ENCODE measurements at places on chromosomes 4 and X.
A peak's percentile ranks its signal among the peaks of the same experiment; 100 is the strongest.

GRCh38 chrX:100883654-100884053 is 9.5 kb upstream of the NOX1 start:
- DNase-seq, result no peak

GRCh38 chr4:47032405-47033106 is 1.2 kb downstream of the GABRB1 start:
- DNase-seq, result peak; percentile 41

DNA sequence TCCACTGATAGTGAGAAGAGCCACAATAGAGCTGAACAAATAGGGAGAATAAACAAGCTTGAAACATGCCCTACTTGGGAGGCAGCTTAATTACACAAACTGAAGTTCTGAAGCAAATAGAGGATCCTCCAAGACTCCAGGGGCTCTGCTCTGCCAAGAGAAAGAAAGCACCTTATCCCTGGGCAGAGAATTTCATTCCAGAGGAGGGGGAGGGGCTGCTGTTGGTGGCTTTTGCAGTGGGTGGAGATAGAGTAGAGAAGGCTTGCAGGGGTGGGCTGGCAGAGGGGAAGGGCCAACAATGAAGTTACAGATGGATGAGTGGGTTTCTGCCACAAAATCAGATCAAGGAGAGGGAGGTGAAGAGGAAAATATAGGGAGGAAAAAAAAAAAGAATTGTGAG is 1.0 kb upstream of the LPAR4 start:
- DNase-seq, result peak; percentile 7

DNA sequence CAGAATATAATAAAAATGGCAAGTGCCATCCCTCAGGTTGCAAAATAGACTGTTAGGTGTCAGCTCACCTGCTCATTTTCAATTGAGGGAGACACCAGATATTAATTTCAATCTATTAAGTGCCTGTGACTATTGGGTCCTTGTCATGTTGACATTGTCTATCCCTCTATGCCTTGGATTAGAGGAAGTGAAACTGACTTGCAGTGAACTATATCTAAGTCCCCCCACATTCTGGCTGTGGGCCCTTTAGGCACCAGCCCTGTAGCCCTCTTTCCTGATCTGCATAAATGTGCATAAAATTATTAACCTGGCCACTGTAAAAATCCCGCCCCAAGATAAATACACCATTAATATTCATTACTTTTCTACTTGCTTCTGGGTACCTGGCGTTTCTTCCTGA is 293.0 kb upstream of the CLNK start:
- no peak for DNase-seq

GRCh38 chrX:44234541-44234940 is 108.9 kb downstream of the EFHC2 start:
- DNase-seq, result no peak

DNA sequence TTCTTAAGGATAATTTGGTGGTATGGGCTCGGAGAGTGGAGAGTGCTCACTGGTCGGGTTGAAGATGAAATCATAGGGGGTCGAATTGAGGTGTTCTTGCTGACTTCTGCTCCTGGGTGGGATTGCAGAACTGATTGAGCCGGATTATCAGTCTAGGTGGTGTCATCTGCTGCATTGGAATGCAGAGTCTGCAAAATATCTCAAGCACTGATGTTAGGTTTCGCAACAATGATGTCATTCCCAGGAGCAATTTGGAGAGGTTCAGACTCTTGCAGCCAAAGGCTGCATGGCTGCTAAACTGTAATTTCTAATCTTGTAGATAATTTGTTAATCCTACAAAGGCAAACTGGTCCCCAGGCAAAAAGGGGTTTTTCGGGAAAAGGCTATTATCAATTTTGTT is 67.7 kb downstream of the RHOH start:
- DNase-seq, result peak; percentile 16

DNA sequence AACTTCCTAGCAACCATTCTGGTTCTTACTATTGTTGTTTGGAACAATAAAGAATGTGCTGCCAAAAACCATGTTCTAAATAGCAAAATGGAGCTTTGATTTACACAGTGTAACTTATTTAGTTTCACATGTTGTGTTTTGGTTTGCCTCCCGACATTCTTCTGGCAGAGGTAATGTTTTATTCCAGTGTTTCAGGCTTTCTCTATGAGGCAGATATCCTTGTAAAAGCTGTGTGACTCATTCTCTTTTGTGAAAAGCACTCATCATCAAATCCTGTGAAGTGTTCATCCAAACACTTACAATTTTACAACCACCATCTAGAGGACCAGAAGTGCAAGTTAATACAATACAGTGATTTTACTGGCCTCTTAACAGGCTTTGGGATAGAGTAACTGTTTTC is 219.0 kb upstream of the GIMD1 start:
- DNase-seq, result no peak

GRCh38 chr4:37023504-37023903 is 221.0 kb upstream of the NWD2 start:
- no peak for DNase-seq

DNA sequence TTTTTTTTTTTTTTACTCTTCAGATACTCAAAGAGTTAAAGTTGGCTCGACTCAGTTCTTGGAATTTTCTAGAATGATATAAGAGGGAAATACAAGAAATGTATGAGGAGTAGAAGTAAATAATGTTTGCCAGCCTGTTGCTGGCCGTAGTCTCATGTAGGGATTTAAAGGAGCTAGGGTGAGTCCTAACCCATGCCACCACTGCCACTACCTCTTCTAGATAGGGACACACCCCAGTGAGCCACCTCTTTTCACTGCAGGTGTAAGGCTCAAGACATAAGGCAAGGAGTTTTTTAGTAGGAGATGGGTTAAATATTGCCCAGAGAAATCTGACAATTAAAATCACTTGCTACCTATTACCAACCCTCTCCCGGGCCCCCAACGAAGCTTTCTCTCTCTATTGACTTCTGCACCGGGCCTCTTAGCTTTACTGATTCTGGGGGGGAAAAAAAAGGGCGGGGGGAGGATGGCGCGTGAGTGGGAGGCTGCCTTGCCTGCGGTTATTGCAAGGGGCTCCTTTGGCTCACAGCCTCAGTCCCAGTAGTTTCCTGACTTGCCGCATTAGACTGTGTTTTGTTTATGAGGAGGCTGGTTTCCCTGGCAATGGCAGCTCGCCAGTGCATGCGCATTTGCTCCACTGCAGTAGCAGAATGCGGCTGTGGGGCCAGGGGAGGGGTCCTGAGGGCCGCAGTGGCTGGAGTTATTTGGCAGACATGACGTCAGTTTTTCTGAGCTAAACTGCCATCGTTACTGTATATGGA is 3.0 kb downstream of the LINC00632 start:
- DNase-seq, result peak; percentile 27

DNA sequence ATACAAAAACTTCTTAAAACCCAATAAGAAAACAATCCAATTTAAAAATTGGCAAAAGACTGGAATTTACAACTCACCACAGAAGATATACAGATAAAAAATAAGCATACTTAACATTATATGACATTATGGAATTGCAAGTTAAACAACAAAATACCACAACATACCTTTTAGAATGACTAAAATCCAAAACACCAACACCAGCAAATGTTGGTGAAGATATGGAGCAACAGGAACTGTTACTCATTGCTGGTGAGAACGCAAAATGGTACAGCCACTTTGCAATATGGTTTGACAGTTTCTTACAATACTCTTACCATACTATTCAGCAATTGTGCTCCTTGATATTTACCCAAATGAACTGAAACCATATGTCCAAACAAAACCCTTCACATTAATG is 112.4 kb downstream of the ADGRL3 start:
- no peak for DNase-seq

- no peak for DNase-seq
Measured at GRCh38 chrX:65859299-65859698, 180.6 kb downstream of the VSIG4 start.

GRCh38 chrX:110188701-110189558 is 129.0 kb downstream of the AMMECR1 start:
- no peak for DNase-seq

DNA sequence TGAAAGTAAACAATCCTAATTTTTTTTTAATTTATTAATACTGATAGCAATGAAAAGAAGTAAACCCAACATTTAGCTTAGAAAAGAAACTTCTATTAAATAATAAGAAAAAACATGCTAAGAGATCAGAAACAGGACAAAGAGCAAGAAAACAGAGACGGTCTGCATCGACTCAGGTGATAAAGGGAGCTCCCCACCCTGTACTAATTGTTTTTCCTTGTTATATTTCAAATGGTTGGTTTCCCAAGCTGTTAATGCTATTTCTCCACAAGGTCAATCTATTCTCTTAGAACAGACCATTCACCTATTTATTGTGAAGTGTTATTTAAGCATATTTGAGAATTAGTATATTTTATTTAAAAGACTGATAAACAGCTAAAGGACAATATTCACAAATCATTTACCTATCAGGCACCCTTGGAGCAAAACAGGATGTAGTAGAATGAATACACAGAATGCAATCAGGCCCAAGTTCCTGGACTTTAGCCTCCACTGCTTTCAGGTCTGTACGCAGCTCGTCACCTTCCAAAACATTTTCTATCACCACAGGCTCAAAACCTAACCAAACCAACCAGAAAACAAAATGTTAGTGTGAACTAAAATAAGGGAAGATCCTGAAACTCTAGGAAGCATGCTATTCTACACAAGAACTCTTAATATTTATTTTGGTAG is 5.5 kb downstream of the SEPSECS start:
- DNase-seq, result no peak

DNA sequence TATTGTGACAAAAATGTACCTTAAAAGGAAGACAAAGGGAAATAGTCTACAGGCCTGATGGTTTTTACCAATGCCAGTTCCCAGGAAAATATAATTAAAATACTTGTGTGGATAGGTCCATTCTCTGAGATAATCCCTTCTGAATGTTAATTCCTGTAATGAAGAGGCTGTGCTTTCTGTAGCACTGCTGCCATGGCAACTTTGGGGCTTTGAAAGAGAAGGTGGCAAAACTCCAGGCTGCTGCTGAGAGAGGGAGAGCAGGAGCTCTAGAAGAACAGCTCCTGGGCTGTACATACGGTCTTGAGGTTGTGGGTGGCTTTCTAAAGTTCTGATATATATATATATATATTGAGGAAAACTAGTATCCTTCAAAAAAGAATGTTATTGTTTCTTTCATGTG is 125.4 kb downstream of the PDLIM5 start:
- DNase-seq, result no peak

DNA sequence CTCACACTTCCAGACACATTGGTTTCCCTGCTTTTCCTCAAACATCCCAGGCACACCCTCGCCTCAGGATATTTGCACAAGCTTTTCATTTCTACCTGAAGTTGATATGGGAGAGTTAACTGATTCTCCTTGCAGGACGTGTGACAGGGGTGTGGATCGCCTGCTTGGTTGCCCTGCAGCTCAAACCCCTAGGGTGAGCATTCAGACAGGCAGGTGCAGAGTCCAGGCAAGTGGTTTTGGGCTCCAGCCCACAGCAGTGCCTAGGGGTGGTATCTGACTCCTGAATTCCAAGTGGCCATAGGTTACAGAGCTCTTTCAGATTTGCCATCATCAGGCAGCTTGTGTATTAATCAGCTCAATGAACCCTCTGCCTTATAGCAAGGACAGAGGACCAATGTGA is 1104.2 kb upstream of the IGFBP7 start:
- no peak for DNase-seq

- peak; percentile 17 for DNase-seq
Measured at GRCh38 chr4:10582059-10582686, 102.4 kb downstream of the CLNK start.
